Stimulated activated CD4-positive, alpha-beta T cell treated with anti-CD3 and anti-CD28 coated beads, Interleukin-1b, Interleukin-23, amount 100 ng/mL, for 24 hours (primary cell): ENCODE measurements at places on chromosomes 6 and 20.

DNA sequence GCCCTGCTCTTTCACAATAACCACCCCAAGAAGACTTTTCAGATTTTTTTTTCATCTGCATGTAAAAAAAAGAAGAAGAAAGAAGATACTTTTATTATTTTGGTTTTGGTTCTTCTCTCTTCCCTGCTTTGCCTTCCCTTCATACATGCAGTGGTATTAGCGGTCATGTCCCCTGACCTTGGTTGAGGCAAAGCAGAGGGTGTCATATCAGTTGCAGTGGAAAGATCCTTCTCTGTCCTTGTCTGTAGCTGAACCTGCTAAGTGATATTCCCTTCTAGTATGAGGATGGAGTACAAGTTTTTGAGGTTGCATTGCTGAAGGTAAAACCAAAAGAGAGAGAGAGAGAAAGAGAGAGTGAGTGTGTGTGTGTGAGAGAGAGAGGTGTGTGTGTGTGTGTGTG lies 345.7 kb downstream of the UTRN start:
- no peak for DNase-seq

GRCh38 chr6:137652961-137653705 lies 158.9 kb upstream of the OLIG3 start:
- DNase-seq, result no peak

DNA sequence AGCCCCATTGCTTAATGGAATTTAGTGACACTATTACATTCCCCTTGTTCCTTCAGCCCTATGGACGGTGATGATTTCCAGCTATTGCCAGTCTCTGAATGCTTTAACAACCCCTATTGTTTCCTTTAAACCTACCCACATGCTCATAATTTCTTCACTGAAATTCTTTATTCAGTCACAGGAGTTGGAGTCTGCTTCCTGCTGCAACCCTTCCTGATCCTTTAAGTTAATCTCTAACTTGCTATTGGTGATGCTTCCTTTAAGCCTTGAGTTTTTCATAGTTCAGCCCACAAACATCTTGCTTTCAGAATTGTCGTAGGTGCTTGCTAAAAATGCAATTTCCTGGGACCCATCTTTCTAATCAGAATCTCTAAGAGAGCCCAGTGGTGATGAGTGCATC lies 66.3 kb upstream of the TNFAIP3 start:
- no peak for DNase-seq

DNA sequence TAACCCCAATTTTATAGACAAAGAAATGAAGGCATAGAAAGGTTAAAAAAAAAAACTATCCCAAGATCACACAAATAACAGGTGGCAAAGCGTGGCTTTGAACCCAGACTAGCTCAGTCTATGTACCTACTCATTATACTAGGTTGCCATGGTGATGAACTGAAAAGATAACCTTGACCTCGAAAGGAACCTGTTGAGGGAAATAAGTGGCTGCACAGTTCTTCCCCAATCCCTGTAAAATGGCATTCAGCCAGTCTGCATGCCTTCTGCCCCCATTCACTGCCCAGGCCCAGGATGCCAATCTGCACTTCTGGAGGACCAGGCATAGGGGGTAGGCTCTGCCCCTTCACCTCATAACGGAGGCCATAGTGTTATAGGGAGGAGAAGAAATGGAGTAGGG lies 295.2 kb downstream of the PTPRT start:
- no peak for DNase-seq

GRCh38 chr6:148962854-148963515 lies 216.2 kb downstream of the UST start:
- no peak for DNase-seq

DNA sequence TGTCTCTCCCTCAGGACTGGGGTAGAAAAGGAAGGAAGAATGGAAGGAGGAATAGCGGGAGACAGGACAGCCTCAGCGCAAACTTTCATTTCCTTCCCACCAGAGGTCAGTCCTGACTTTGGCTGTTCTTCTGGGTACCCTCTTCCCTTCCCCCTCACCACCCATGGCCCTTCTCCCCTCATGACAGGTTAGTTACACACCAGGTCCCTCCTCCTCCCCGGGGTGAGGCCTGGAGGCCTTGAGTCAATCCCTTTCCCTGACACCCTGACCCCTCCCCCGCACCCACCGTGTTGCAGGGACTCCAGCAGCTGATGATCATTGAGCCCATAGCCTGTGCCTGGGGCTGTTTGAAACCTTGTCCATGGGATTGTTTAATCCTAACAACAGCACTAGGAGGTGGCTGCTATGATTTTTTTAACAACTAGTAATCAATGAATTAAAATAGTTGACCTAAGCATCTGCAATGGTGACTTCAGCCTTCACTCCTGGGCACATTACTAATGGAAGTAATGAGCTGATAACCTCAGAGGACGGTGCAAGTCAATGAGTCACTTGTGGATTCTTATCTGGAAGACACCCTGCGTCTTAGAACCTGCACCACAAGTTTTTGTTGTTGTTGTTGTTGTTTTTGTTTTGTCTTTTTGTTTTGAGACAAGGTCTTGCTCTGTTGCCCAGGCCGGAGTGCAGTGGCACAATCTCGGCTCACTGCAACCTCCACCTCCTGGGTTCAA lies 46.6 kb upstream of the CCDC167 start:
- no peak for DNase-seq

- DNase-seq, result no peak
Observed at GRCh38 chr6:86357877-86358276, 579.5 kb upstream of the HTR1E start.
